ENCODE measurements at places on chromosomes 16 and 17.

GRCh38 chr16:72967941-72968340 is 80.0 kb downstream of the ZFHX3 start:
- no peak for DNase-seq

- DNase-seq = no peak
These were observed 12.4 kb downstream of the NAT9 start for GRCh38 chr17:74763565-74764387.

- no peak for DNase-seq
These were observed 74.3 kb downstream of the ZNF778 start for GRCh38 chr16:89291776-89292175.

DNA sequence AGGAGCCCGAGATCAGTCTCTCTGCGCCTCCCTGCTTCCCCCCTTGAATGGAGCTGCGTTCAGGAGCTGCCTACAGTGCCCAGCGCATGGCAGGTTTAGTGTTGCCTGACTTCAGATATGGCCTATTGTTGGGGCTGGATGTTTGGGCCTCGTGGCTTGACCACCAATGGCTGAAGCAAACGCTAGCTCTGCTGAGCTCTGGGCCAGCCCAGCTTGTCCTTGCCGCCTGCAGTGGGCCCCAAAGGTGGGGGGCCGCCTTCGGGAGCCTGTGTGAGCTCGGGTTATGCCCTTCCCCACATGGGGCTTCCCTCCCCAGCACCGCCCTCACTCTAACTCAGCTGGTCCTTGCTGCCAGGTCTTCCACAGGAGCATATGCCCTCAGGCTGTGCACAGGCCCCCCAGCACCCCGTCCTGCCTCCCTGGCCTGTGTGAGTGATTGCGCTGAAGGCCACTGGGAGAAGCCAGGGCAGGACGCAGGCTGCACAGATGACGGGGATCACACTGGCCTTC is 2.0 kb upstream of the METTL26 start:
- no peak for DNase-seq

DNA sequence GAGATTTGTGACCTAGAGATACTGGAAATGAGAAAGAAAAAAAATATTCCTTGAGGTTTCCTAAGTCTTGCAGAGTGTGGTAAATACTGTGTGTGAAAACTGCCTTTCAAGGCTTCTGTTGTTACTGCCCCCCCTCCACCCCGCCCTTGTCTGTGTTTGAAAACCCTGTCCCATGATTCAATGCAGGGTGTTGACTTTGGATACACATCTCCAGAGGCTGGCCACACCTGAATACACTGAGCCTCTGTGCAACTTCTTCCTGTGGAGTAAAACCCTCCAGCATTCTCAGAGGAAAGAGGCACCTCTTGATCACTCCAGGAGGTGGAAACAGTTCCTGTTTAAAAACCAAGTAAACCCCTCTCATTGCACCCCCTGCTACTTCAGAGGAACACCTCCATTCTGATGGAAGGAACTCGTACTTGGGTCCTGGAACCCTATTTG is 123.0 kb upstream of the CACNG5 start:
- no peak for DNase-seq

DNA sequence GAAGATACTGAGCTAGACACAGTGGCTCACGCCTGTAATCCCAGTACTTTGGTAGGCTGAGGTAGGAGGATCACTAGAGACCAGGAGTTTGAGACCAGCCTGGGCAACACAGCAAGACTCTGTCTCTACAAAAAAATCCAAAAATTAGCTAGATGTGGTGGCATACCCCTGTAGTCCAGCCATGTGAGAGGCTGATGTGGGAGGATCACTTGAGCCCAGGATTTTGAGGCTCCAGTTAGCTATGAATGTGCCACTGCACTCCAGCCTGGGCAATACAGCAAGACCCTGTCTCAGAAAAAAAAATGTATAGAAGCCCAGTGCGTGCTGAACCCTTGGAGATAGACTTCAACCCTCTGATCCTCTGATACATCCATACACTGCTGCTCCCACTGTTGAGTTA is 7.2 kb upstream of the PPM1D start:
- no peak for DNase-seq

GRCh38 chr17:60573236-60574051 is 26.5 kb upstream of the PPM1D start:
- DNase-seq = no peak

DNA sequence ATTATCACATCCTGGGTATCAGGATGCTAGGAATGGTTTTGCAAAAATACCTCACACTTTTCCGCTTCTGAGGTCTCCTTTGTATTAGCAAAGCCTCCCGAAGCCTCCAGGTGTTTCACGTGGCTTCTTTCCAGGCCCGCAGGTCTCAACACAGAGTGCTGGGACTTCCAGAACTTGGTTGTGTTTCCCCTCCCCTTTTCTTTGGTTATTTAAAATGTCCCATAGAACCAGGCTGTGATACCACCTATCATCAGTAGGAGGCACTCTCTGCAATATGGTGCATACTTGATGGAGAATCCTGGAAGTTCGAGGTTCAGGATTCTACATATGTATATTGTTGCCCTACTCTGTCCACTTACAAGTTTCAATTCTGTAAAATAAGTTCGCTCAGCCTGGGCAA is 28.8 kb downstream of the ATP2C2 start:
- no peak for DNase-seq

GRCh38 chr16:87806261-87806640 is 40.5 kb upstream of the KLHDC4 start:
- no peak for DNase-seq

- no peak for DNase-seq
These were observed 155.5 kb downstream of the ZNF423 start for GRCh38 chr16:49700251-49701064.

- DNase-seq = no peak
These were observed 13.6 kb downstream of the TAC4 start for GRCh38 chr17:49834118-49834743.

GRCh38 chr16:73217654-73218053 is 169.7 kb upstream of the ZFHX3 start:
- no peak for DNase-seq

DNA sequence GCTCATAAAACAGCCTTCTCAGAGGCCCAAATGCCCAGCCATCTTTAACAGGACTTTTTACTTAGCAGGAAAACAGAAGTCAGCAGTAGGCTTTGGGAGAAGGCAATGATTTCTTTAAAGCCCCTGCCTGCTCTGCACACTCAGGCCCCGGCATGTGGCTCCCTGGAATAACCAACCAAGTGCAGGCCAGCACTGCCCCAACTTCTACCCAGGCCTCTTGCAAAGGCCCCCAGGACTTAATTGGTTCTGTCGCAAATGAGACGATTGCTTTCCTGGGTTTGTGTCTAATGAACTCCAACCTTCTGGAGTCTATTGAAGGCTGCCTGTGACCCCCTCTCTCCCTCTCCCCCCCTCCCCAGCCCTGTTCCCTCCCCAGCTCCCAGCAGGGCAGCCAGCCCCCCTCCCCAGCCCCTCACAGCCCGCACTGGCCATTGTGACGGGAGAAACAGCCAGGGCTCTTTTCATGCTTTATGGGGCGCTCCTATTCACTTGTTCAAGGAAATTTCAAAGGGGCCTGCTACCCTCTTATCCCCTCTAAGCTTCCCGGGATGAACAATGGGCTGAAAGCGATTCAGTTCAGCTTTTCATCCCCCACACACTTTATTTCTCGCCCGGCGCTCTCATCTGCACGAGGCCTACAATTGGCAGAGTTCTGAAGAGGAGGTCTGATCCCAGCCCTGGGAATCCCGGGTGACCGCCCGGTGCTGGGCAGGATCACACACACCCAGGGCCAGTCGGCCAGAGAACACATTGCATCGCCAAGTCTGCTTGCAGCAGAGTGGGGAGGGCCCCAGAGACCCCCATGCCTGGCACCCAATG is 15.5 kb downstream of the AXIN2 start:
- no peak for DNase-seq

GRCh38 chr16:12721841-12722421 is 81.8 kb downstream of the CPPED1 start:
- no peak for DNase-seq

GRCh38 chr17:66834919-66835454 is at the start of gene CACNG5:
Gene CACNG5, plus strand, starts transcription at chr17:66835117. Its CDS starts 42,216 bp downstream, at chr17:66877333.
- peak; percentile 40 for DNase-seq

GRCh38 chr17:42900460-42901331 is at the start of gene G6PC1:
Gene G6PC1, plus strand, starts transcription at chr17:42900799. Its CDS starts 78 bp downstream, at chr17:42900877.
- no peak for DNase-seq

GRCh38 chr17:19533036-19533717 is 477 bp upstream of the SLC47A1 start:
- DNase-seq = no peak

DNA sequence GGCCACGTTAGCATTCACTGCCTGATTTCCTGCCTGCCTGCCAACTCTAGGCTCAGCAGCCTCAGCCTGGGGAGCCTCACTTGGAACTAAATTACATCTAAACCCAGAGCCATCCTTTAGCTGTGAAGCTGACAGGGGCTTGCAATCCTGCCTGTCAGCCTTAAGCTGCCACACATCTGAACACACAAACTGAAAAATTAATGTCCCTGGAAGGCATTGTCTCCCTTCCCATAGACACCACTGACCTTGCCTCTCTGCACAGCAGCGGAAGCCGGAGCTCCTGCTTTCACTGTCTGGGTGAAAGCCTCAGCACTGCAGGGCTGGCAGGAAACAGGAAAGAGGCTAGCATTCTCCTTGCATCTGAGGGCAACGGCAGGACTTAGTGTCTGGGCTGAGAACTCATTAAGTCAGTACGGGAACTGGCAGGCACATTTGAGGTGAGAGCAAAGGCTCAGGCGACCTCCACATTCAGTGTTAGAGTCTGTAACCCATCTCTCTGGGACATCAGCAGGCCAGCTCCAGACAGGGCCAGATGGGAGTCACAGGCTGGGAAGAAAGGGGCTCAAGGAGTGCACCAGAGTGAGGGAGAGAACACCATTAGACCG is 452.4 kb upstream of the C16orf82 start:
- no peak for DNase-seq

DNA sequence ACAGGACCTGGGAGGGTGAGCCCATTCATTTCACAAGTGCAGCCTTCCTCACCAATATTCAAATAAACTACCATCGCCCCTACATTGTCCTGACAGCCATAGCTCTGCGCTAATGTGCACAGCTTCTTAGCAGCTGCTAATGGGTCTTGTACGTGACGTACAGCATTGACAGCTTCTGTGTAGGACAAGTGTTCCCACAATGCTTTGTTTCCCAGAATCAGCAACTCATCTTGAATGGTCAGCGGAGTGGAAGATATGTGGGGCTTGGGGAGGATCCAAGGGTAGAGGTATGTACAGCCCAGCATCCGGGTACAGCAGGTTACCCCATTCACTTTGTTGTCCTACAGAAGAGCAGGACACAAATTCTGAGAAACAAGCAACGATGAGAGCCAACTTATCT is 23.7 kb downstream of the MARVELD3 start:
- no peak for DNase-seq

DNA sequence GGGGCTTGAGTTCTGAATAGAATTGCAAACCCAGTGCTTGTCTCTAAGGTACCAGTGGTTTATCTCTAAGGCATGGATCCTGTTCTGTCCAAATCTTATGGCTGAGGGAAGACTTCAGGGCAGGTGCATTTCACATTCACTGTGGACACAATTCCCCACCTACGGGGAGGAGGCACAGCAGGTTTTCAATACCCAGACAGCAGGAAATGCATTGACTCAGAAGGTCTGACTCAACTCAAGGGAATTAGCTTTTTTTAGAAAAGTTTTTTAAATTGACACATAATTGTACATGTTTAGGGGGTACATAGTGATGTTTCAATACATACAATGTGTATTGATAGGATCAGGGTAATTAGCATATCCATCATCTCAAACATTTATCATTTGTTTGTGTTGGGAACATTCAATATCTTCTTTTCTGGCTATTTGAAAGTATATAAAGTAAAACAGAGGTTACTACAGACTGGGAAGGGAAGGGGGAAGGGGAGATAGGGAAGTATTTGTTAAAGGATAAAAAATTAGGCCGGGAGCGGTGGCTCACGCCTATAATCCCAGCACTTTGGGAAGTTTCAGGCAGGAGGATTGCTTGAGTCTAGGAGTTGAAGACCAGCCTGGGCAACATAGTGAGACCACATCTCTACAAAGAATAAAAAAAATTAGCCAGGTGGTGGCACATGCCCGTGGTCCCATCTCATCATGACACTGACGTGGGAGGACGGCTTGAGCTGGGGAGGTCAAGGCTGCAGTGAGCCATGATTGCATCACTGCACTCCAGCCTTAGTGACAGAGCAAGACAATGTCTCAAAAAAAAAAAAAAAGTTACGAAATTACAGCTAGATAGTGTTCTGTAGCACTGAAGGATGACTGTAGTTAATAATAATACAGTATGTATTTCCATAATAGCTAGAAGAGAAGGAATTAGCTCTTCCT is 54.9 kb downstream of the RGS9 start:
- no peak for DNase-seq

DNA sequence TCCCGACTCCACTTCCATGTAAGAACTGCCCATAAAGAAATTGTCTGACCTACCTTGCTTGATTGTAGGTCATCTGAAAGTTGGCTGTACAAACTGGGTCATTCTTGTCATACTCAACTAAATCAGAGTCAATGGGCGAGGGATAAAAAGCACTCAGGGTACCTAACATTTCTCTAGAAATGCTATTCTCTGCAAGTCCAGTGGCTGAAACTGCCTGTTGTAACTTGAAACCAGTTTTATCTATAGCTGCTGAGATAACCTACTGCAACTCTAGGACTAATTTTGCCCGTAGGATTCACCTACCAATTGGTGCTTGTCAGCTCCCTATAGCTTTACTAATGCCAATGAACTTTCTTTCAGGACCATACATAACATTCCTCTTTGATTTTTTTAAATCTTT is 100.1 kb upstream of the GRIN2A start:
- no peak for DNase-seq

GRCh38 chr16:24834459-24835335 is 11.1 kb upstream of the SLC5A11 start:
- no peak for DNase-seq

GRCh38 chr17:4086041-4086483 is 56.8 kb downstream of the ZZEF1 start:
- DNase-seq = no peak

GRCh38 chr16:53369921-53370320 is 64.3 kb upstream of the RBL2 start:
- DNase-seq = no peak

DNA sequence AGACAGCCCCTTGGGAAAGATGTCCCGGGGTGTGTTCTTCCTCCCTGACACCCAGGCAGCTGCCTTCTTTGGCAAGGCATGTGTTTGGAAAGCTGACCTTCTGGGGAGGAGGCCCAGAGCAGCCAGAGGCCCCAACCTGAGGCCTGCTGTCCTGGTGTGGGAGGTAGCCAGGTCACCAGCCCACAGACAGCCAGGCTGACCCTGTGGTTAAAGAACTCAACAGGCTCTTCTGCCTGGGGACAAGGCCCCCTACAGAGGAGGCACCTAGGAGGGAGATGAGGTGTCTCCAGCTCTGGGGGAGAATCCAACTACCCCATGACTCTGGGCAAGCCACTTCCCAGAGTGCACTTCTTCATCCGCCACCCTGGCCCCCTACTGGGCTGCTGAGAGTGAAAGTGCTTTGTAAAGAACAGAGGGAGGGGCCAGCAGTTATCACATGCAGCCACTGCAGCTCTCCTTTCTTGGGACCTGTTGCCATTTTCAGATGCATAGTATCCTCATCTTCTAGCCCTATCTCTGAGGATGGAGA is 13.1 kb upstream of the SREBF1 start:
- DNase-seq = no peak

- no peak for DNase-seq
These were observed 8.9 kb downstream of the ZNF213 start for GRCh38 chr16:3143598-3144320.

- no peak for DNase-seq
These were observed 132.2 kb upstream of the TNRC6C start for GRCh38 chr17:77826132-77826873.
